ENCODE measurements at places on chromosomes 11 and 22. TPM values are rescaled to one million over a fixed set of nuclear protein-coding genes. Genes with fewer than 3 reads are reported as not detected.

Gene CCDC73
- total RNA-seq, result not detected

Gene OR4A47
- not detected for total RNA-seq

Gene MS4A14
- total RNA-seq, result under 0.01 TPM

Gene TEX12
- total RNA-seq, result not detected

All from placental epithelial cell (primary cell).